OCI-M1 (cell line): ENCODE measurements at places on chromosomes 1 and 21.

- peak; percentile 96 for DNase-seq
Measured at GRCh38 chr1:228463559-228464455, 23.4 kb upstream of the RNF187 start.

DNA sequence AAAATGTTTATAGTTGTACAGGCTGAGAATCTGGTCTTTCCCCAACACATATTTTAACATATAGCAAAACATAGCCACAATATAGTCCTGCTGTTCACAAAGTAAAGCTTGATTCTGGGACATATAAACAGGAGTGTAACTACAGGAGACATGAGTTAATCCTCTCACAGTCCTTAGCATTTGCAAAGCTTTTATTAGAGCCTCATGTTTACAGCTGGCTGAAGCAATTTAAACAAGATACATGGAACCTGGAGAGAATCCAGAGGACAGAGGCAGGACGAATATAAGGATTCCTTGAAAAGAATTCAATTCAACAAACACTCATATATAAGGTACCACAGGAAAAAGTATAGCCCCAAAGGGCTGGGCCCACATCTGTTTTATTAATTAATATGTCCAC lies 163.4 kb downstream of the ADGRL4 start:
- DNase-seq: no peak

- DNase-seq: peak; percentile 26
Measured at GRCh38 chr1:11285883-11286734, 13.1 kb downstream of the UBIAD1 start.

DNA sequence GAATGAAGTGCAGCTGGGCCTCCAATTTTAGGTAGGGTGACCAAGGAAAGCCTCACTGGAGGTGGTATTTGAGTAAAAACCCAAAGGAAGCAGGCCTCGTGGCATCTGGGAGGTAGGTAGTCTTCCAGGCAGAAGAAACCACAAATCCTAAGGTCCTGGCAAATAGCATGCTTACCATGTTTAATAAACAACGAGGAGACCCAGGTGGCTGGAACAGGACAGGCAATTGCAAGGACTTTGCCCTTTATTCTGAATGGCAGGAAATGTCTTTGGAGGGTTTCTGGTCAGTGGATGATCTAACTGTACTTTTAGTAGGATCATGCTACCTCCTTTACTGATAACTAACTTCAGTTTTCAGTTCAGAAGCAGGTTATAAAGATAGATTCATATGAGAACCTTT lies 52.2 kb downstream of the EPB41 start:
- DNase-seq: no peak

GRCh38 chr1:32345289-32345827 lies 9.3 kb upstream of the MARCKSL1 start:
- peak; percentile 14 for DNase-seq

- DNase-seq: peak; percentile 25
Measured at GRCh38 chr21:39461419-39461818, 9.6 kb downstream of the SH3BGR start.

- no peak for DNase-seq
Measured at GRCh38 chr1:78334114-78334513, 156.7 kb upstream of the PTGFR start.

DNA sequence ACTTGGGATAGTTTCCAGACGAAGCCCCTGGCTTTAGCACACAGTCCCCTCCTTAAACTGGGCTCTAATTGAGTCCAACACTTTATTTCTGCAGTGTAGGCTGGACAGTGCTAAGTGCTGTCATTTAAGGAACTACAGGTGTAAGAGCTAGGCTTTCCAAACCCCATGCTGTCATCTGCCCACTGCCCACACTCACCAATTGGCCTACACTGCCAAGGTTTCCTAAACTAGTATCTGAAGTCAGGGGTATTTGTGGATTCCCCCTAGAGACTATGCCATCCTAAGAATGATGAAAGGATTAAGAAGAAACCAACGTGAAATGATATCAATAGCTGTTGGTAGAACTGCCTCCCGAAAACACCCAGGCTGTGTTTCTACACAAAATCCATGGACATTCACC lies 160.9 kb downstream of the TBX15 start:
- no peak for DNase-seq

- DNase-seq: no peak
Measured at GRCh38 chr1:151130987-151131586, 15.3 kb downstream of the SEMA6C start.

GRCh38 chr1:68173936-68174737 lies 58.2 kb downstream of the WLS start:
- no peak for DNase-seq

DNA sequence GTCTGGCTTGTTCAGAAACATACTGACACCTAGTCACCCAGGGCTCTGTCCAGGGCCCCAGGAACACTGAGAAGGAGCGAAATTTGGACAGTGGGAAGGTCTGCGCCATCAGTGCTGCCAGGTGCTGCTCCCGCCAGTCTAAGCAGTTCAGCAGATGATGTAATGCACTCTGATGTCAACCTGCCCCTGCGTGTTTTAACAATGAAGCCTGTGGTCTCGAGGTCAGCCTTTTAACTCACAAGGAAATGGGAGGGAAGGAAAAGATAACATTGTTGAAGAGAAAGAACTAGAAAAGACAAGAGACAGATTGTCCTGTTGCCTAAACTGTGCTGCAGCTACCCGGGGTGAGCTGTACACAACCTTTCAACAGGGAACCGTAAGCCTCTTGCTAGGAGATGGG lies 126.6 kb upstream of the IFFO2 start:
- DNase-seq: no peak
